Cortex of kidney (tissue), 1 donor: ENCODE measurements at places on chromosomes 6 and 20.

GRCh38 chr6:92810913-92811312 is 608.4 kb downstream of the EPHA7 start:
- no peak for DNase-seq

- DNase-seq: no peak
Observed at GRCh38 chr20:23586735-23587525, 18.6 kb upstream of the CST9L start.

GRCh38 chr6:12266571-12266970 is 23.6 kb upstream of the EDN1 start:
- no peak for DNase-seq

GRCh38 chr6:127458222-127458621 is 967 bp downstream of the KIAA0408 start:
- DNase-seq: no peak

DNA sequence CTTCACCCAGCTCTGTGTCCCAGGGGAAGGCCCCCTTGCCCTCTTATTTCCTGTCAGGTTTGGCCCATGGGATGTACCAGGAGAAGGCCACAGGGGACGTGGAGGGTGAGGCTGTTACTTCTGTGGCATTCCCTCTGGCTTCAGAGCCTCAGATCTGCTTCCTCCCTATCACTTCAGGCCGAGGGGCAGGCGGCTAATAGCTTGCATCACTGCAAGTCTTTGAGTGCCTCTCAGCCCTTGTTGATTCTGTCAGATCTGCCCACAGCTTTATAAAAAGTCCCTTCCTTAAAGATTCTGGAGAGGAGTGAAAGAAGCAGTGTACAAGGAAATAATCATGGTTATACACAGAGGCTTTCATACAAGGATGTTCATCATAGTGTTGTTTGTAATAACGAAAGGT is 86.9 kb downstream of the LRFN2 start:
- DNase-seq: no peak

DNA sequence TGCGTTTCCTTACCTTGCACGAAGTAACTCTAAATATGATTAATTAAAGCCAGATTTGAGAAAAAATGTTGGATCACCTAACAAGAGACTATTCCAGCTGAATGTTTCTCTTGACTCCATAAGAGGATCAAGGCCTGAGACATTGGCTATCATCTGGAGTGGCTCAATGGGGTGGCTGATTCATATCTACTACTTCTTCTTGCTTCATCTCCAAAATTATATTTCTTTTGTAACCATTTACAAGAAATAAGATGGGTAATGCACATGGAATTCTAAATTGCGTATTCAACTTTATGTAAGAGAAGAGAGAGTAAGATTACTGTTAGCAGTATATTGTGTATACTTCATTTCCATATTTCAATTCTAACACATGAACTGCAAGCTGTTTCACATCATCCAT is 819.0 kb upstream of the EYS start:
- no peak for DNase-seq
